Left renal pelvis (tissue), 4 donors: ENCODE measurements at places on chromosomes 13 and 19. TPM values are rescaled to one million over a fixed set of nuclear protein-coding genes. Genes with fewer than 3 reads are reported as not detected.

DNA sequence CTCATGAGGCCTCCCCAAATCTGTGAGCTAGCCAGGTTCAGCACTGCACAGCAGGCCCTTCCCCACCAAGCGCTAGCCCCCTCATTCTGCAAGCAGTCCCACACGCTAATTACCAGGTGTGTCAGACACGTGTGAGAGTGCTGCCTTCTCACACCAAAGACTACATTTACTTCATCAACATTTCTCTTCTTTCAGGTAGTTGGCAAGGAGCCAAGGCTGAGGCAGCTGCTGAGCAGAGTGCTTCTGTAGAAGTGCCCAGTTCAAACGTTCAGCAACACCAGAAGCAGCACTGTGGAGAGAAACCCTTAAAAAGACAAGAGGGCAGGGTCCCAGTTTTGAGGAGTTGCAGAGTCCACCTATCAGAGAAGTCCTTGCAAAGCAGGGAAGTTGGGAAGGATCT is 6.4 kb downstream of the ZNF773 start:
- no peak for DNase-seq

DNA sequence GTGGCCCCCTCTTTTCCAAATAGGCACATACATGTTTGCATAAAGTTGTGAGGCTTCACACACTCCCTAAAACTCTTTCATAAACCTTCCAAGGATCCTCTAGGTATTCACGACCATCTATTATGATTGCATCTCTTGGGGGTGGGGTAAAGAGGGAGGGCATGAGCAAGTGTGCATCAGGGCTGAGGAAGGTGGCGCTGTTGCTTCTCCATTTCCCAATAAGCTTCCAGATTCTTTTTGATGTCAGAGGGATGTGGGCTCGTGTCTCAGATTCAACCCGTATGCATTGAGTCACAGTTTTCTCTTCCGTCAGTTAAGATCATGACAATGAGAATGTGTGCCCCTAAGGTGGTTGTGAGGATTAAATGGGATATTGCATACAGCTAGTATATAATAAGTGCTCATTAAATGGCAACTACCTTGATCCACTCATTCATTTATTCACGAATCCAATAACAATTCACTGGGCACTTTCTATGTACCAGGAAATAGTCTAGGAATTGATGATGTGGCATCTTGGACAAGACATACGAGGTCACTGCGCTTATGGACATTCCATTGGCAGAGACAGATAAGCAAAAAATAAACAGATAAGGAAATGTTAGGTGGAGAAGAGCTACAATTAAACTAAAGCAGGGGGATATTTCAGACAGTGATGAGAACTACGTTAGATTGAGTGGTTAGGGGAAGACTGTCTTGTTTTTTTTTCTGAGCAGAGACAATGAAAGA is 10.3 kb downstream of the CYP2B6 start:
- no peak for DNase-seq

- no peak for DNase-seq
These were observed 406.2 kb downstream of the DLEU7 start for GRCh38 chr13:50437252-50437651.

DNA sequence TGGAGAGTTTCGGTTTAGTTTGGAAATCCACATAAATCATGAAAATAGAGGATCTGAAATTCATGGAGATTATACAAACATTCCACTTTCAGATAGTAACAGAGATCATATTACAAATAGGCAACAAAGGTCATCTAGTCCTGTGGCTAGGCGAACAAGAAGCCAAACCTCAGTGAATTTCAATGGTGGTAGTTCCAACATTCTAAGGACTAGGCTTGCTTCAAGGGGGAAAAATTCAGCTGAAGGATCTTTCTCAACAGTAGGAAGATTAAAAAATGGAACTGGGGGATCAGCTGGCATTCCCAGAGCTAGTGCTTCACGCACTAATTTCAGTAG is 47.0 kb downstream of the FOXO1 start:
- no peak for DNase-seq

- no peak for DNase-seq
These were observed 10.3 kb downstream of the ZNF787 start for GRCh38 chr19:56110515-56111448.

Gene KLK10
- 0.29 TPM for polyA plus RNA-seq

Gene ERICH4
- 5.2 TPM for polyA plus RNA-seq

Gene LILRA6
- polyA plus RNA-seq = 0.80 TPM
